ENCODE measurements at places on chromosomes 2 and 18.

- DNase-seq: peak; percentile 5
Measured at GRCh38 chr18:2083691-2084090, 487.6 kb downstream of the METTL4 start.

GRCh38 chr2:205284334-205284733 is 398.0 kb upstream of the NRP2 start:
- DNase-seq: no peak

DNA sequence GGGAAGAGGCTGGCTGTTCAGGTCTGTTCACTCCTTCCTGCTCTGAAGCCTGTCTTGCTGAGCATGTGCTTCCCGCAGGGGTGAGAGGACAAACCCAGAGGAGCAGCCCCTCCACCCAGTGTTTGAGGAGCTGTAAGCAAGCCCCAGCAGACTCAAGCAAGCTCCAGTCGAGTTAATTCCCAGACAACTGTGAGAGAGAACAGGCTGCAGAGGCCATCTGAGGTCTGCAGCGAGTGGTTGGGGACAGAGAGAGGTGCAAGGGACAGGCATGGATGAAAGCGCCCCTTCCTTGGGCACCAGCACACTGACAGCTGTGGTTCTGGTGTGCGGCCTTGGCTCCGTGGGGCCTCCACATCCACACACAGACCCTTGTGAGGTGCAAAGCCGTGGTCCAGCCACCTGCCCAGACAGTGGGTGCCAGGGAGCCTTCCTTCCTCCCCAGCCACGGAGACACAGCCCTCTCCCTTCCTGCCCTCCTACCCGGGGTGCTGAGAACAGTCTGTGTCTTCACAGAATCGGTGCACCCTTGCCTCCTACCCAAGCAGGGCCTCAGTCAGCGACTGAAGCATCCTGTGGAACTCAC is 36.2 kb downstream of the MAL start:
- no peak for DNase-seq

DNA sequence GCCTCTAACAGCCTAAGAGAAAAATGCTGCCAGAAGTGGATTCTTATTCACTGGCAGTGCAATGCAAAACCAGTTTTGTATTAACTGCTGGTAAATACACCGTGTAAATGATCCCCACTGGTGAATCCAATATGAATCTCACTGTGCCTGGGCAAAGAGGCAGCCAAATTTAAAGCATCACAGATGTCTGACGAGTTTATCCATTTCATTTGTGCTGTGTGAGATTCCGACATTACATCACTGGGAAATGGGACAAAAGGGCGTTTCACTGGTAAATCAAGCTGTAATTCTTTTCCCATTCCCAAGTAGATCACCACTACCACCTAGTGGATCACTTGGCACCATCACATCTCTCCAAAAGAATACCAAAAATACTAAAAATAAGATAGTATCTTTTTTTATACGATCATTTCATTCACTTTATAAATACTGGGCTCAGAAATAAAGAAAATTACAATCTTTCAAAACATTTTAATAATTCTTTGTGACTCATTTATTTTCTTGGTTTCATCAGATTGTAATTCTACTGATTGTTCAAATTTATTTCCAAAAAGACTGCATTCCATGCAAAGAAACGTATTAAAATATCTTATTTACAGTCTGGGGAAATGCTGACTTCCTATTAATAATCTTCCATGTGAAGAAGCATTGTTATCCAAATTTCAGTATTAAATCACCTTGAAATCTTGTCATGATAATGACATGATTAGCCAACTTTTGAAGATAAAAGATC is 125.6 kb downstream of the GRB14 start:
- DNase-seq: peak; percentile 42
